Activated naive CD4-positive, alpha-beta T cell treated with anti-CD3 and anti-CD28 coated beads, Interleukin-2, amount 10 ng/mL, durations not matched to agents 7 days and 5 days (primary cell): ENCODE measurements at places on chromosomes 2 and 18.
A peak's percentile ranks its signal among the peaks of the same experiment; 100 is the strongest.

GRCh38 chr2:207766041-207766551 is 3.6 kb downstream of the FZD5 start:
- DNase-seq, result no peak

DNA sequence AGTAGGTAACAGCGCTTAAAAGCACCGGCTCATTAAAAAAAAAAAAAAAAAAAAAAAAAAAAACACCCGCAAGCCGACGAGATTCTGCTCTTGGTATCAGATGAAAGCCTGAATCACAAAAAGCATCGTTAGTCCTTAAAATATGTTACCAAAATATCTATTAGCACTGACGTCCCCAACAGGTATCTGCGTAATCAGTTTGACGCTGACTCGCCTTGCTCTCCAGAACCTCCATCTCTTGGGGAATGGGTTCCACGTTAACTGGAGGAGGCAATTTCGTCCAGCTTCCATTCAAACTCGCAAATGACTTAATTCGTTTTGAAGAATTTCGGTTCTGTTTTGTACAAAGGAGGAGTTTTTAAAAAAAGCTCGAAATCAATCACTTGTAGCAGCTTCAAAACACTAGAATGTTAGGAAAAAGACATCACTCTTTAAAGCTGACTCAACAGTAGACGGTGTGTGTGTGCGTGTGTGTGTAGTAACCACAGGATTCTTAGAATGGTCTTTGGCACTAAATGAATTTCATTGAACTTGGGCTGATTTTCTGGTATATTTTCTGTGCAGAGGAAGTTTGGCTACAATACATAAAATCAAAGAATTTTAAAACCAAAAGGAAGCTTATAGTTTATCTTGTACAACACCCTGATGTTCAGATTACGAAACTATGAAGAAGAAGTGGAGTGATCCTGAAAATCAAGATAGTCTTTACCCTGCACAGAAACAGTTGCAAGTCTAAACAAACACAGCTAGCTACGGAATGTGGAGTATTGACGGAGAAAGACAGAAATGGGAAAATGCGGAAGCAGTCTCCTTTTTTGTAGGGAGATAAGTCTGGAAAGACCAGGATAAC is 1.1 kb upstream of the PGAP1 start:
- peak; percentile 77 for DNase-seq

- no peak for DNase-seq
These were observed 389.7 kb downstream of the TXNL1 start for GRCh38 chr18:56248610-56249235.

GRCh38 chr2:152347076-152347475 is 12.1 kb downstream of the FMNL2 start:
- DNase-seq, result no peak

- DNase-seq, result no peak
These were observed 377.4 kb upstream of the ACVR2A start for GRCh38 chr2:147467441-147467840.

DNA sequence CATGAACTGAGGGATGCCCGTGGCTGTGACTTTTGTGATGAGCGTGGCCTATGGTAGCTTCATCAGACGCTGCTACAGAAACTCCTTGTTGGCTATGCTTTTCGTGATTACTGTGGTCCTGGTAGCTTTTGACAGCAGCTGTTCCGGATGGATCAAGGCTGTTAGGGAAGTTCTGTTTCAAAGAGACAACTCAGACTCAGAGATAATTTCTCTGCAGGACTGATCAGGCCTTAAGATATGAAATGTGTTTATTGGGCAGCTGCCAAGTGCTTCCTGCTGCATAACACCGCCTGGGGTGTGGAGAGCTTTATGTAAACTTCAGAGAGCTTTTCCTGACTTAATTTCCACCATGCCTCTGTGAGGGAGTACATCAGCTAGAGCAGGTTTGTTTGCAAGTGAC is 243.8 kb downstream of the TSN start:
- DNase-seq, result no peak

GRCh38 chr2:143968860-143969259 is 551.1 kb downstream of the ZEB2 start:
- DNase-seq, result no peak

DNA sequence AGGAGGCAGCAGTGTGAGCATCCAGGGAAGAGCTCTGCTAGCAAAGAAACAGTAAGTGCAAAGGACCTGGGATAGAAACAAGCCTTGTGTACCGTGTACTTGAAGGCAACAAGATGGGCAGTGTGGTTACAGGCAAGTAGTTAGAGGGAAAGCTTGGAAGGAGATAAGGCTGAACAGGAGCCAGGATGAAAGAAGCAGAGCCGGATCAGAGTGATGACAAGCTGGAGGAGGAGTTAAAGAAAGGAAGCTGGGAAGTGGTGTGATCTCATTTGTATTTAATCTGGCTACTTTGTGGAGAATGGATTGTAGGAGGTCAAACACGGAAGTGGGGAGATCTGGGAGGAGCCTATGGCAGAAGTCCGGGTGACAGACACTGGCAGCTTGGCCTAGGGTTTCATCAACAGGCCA is 44.7 kb upstream of the VPS54 start:
- no peak for DNase-seq

DNA sequence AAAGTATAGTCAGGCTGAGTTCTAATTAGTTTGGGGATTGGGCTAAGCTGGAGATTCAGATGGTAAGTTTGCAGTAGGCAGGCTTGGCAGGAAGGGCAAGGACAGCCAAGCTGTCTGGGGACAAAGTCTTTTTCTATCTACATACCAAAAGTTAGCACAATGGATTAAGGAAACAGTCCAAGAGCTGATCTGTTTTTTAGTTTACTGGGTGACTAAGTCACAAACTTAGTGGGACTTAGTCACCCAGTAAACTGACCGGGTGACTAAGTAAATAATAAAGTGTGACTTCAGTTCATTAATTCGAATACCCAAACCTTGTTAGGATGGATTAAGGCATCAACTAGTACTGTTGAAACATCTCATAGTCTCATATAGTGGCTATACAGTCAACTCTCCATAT is 1386.0 kb upstream of the CELF4 start:
- DNase-seq, result no peak

- DNase-seq, result no peak
These were observed 46.9 kb downstream of the BCL2 start for GRCh38 chr18:63272638-63273037.

GRCh38 chr2:61450144-61450543 is 20.7 kb downstream of the USP34 start:
- DNase-seq, result no peak

DNA sequence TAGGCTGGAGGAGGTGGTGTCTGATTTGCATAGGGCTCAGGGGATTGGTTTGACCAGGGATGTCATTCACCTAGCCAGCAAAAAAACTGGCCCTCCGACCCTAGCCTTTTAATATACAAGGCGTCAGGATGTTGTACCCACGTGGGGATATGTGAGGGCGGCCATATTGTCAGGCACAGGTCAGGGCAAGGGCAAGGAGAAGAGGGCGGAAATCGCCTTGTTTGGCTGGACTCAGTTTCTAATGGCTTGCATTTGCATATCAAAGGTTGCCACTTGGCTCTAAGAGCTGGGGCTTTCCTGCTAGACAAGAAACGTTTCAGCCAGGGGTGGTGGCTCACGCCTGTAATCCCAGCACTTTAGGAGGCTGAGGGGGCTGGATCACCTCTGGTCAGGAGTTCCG is 24.9 kb upstream of the PDCL3 start:
- no peak for DNase-seq
